Activated CD8-positive, alpha-beta memory T cell treated with anti-CD3 and anti-CD28 coated beads for 1 hour (primary cell): ENCODE measurements at places on chromosomes 1 and 21.
A peak's percentile ranks its signal among the peaks of the same experiment; 100 is the strongest.

- DNase-seq = no peak
Measured at GRCh38 chr1:77360256-77360655, 78.4 kb downstream of the AK5 start.

DNA sequence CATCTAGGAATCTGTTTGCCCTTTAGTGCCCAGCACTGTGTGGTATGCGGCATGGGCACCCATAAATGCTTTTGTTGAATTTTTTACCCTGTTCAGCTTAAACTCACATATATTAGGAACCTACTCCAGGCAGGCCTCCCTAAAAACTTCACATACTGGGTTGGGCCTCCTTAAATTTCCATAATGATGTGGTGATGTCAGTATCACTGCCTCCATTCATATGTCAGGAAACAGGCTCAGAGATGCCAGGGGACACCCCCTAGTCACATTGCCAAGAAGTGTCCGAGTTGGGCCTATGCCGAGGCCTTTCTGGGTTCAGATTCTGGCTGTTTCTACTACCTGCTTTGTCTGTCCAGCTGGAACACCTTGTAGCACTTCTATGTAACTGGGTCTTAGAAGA lies 55.7 kb upstream of the RUNX3 start:
- DNase-seq = no peak

DNA sequence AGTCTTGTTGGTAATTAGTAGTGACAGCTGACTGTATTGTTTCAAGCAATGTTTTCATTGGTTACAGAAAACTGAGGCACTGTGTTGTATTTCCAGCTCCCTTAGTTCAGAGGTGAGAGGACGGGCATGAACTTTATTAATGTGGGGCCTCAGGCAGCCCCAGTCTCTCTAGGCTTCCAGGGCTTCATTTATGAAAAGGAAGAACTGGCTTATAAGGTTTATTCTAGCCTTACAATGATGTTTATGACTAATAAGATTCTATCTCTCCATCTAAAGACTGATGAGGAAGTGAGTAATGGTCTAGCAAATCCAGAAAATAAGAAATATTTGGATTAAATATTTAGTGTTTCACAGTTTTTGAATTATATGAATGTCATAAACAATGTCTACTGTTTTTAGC lies 41.5 kb downstream of the CBS start:
- no peak for DNase-seq

- no peak for DNase-seq
Measured at GRCh38 chr1:46526013-46526690, 25.3 kb downstream of the KNCN start.

- no peak for DNase-seq
Measured at GRCh38 chr1:177185209-177185608, 14.5 kb downstream of the BRINP2 start.

- DNase-seq = no peak
Measured at GRCh38 chr1:66250478-66250877, 283.5 kb upstream of the SGIP1 start.

DNA sequence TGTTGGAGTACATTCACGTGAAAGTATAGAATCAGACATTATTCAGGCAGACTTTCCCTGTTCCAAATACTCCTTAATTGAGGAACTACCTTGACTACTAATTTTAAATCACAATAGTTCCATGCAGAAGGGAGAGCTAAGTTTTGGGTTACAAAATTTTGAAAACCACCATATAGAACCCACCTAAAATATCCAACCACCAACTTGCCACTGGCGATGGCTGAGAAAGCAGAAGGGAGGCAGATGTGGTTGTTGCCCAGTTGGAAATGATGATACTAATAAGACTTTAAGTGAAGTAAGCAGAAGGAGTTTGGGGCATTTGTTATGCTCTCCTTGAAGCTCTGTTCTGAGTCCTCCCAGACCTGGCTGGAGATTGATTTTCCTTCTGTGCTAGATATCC lies 190.7 kb downstream of the HLX start:
- DNase-seq = no peak

GRCh38 chr1:205373798-205374175 lies 17.1 kb upstream of the KLHDC8A start:
- DNase-seq = no peak

DNA sequence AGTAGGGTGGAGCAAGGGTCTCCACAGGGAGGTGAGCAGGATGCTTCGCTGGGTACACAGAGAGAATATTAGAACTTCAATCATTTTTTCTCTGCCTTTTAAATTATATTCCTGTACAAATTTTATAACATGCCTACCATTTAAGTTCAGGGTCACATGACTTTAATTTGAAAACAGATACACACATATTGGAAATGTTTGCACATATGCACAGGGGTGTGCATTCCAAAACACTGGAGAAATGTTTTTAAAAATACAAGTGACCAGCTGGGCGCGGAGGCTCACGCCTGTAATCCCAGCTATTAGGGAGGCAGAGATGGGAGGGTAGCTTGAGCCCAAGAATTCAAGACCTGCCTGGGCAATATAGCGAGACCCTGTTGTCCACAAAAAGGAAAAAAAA lies 39.7 kb downstream of the NIPAL3 start:
- DNase-seq = no peak

- no peak for DNase-seq
Measured at GRCh38 chr1:24149866-24150233, 6.9 kb upstream of the IL22RA1 start.

DNA sequence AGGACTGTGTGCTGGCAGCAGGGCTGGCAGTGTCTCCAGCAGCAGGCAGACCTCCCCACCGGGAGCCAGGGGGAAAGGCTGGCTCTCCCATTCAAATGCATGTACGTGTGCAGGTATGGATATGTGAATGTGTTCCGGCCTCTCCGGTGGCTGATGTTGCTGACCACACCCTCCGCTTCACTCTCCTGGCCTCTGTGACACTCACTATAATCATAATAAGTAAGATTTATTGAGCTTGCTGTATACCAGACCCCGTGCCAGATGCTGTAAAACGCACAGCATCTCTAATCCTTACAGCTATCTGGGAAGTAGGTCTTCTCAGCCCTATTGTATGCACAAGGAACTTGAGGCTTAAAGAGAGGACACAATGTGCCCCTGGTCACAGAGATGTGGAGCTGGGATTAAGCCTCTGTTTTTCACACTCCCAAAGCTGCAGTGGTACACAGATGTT lies 20.5 kb upstream of the ARTN start:
- no peak for DNase-seq

- DNase-seq = no peak
Measured at GRCh38 chr1:115924770-115925169, 51.5 kb upstream of the SLC22A15 start.

DNA sequence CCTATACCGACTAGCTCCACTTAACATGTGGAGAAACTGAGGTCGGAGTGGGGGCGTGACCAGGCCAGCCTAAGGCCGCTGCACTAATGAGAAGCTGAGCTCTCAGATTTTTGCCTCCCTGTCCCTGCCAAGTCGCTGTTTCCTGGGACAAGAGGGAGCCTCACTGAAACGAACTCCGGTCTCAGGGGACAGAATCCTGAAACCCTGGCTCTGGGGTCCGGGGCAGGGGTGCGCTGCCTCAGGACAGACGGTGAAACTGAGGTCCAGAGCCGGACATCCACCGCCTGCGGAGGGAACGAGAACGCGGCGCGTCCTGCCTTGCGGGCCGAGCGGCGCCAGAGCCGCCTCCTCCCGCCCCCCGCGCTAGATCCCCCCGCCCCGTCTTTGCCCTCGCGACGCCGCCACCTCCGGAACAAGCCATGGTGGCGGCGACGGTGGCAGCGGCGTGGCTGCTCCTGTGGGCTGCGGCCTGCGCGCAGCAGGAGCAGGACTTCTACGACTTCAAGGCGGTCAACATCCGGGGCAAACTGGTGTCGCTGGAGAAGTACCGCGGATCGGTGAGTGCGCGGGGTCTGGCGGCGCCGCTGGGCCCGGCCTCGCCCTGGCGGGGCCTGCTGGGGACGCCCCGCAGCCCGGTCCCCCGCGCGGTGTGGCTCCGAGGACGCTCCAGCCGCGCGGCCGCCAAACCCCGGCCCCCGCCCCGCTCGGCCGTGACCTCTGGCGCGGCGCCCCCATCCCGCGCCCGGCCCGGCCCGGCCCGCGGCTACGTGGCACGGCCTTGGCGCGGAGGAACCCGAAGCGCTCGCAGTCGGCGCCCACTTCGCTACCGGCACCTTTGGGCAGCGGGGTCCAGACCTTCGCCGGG lies at the start of gene GPX7:
Gene GPX7 (plus strand): TSS at position 381 of the 865 bp plus-strand sequence. CDS start 39 bp downstream, at position 420.
- DNase-seq = peak; percentile 37

DNA sequence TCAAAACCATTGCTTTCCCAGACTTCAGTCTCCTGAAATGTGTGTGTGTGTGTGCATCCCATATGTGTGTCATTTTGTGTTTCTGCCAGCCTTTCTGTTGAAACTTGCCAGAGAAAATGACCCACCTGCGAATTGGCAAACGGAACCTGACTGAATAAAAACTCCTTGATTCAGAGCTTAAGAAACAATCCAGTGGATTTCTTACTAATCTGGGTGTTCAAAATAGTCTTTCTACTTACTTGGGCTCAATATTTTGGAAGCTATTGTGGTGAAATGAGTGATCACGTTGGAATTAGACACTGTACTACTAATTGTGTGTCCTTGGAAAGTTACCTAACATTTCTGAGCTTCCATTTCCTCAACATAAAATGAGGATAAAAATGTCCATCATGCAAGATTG lies 138.9 kb upstream of the ERG start:
- DNase-seq = no peak

DNA sequence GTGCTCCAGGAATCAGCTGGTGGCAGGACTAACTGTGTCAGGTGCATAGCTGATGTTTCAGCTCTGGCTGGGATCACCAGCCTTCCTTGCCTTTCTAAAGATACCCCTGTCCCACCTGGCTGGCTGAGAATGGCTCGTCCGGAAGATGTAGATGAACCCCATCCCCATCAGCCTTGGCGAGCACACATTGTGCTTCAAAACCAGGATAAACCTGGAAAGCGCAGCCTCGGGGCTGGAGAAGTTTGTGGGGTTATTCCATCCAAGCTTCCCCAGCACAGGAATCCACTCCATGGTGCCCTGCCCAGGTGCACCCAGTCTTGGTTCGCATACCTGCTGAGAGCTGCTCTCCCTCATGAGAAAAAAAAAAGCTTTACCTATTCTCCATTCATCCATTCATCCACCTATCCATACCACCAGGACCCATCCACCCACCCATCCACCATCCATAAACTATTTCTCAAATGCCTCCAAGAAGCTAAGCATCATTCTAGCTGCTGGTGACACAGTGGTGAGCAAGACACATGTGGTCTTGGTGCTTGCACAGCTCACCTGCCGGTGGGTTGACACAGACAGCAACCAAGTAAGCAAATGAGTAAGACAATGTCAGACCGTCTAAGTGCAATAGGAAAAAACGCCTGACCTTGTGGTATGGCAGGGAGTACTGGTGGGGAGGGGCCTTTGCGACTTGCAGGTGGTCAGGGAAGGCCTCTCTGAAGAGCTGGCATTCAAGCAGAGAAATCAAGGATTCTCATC lies 94.0 kb downstream of the DMRTB1 start:
- DNase-seq = no peak

- DNase-seq = no peak
Measured at GRCh38 chr1:43978551-43979260, at the start of gene B4GALT2. TSS of gene B4GALT2 (plus strand) at chr1:43979210. CDS start at chr1:43981161, 1,951 bp downstream.

DNA sequence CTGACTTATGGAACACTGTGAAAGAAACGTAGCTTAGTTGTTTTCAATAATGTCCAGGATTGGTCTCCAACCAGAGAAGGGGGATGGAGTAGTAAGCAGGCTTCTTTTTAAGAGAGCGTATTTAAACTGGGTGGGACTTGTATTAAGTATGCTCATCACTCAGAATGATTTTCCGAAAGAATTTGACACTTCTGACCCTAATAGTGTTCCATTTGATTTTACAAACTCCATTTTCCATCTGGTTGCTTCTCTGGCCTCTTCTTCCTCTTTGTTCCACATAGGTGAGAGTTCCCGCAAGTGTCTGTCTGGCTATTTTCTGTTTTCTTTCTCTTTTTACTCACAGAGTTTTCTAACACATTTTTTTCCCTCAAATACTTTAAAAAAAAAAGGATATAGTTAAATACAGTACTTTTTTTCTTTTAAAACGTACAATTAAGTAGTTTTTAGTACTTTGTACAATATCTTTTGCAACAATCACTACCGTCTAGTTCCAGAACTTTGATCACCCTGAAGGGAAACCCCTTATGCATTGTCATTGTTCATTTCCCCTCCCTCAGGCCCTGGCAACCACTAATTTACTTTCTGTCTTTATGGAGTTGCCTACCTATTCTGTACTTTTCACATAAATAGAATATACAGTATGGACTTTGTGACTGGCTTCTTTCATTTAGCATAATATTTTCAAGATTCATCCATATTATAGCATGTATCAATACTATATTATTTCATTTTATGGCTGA lies 67.0 kb downstream of the RASAL2 start:
- no peak for DNase-seq

DNA sequence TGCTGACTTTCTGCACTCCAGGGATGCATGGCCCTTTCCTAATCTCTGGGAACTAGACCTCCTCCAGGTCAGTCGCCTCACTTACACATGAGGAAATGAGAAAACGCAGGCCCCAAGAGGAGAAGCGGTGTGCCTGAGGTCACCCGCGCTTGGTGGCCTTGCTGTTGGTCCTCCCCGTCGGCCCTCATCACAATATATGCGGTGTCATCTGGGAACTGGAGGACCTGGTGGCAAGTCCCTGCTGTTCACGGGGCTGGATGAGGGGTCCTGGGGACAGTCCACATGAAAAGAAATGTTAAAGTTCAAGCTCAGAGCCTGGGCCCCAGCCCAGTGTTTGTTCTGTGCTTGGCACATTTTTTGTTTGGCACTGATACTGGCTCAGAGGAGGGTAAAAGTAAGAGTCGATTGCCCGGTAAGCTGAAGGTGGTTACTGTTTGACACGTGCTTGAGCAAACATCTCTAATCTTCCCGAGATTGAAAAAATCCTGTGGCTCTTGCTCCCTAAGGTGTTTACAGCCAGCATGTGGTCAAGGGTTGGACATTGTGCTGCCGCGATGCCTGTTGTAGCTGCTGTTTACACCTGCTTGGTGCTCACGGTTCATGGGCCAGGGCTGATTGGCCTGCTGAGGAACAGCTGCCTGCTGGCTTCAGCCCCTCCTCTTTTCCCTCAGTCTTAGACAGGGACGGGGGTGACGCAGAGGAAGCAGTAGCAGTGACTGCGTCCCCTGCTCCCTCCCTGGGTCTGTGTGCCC lies 5.2 kb downstream of the COQ8A start:
- DNase-seq = no peak

DNA sequence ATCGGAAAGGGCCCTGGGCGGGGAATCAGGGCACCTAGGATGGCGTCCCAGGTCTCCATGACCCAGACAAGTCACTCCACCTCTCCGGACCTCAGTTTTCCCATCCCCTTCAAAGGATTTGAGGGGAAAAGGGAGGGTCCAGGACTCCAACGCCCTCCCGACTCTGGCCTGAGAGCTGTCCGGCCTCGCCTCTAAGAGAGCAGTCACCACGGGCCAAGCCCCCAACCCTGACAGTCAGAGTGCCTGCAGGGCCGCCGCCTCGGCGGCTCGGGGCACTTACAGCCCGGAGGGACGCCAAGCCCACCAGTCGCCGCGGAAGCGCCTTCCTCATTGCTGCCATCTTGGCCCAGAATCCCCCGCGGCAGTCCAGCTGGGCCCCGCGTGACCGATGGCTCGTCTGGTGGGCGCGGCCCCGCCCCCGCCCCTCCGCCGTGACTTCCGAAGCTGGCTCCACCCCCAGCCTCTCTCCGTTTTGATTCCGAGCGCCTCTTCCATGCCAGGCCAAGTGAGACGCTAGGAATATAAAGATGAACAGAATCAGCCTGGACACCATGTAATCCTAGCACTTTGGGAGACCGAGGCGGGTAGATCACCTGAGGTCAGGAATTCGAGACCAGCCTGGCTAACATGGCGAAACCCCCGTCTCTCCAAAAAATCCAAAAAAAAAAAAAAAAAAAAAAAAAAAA lies at the start of gene HMGCL:
Gene HMGCL (minus strand): TSS at position 354 of the 686 bp plus-strand sequence. CDS start 14 bp downstream, at position 340.
- DNase-seq = peak; percentile 64

- DNase-seq = peak; percentile 41
Measured at GRCh38 chr1:100440075-100440809, 87.9 kb downstream of the CDC14A start.

GRCh38 chr1:230836793-230837192 lies 31.5 kb downstream of the C1orf198 start:
- DNase-seq = no peak
